ENCODE measurements at places on chromosomes 2 and 18.

GRCh38 chr2:234493796-234494195 lies 3.1 kb downstream of the ARL4C start:
- DNase-seq, result no peak

DNA sequence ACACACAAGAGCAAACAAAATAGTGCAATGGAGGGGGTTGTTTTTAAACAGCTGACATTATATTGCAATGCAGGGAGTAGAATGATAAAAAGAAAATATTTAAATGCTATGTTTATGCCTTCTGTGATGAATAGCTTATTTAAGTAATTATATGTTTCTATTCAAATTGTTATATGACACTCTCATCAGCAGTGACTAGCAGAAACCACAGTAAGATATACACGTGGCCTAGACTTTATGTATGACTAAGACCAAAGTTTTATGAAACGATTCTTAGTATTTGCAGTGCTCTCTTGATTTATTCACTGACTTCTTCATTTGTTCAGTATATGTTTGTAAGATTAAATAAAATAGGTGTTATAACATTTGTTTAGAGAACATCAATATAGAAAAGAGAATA lies 26.1 kb upstream of the C1D start:
- DNase-seq, result no peak

- DNase-seq, result no peak
These were observed 574 bp downstream of the NIFK start for GRCh38 chr2:121736140-121736461.

GRCh38 chr2:236172255-236173035 lies 4.3 kb upstream of the GBX2 start:
- no peak for DNase-seq

DNA sequence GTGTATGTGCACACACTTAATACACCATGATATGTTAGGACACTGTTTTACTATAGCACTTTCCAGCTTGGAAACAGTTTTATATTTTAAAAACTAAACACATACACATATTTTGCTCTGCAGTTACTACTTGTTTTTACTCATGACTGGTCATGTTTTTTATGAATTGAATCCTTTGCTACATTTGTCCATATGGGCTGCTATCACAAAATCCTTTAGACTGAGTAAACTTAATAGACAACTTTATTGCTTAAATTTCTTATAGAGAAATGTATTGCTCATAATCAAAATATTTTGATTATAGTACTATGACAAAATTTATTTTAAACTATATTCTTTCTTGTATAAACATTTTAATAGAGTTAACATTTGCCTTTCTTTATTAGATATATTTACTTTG lies 314.8 kb downstream of the RBM43 start:
- DNase-seq, result no peak

All from kidney capillary endothelial cell (primary cell).